ENCODE measurements at places on chromosomes 6 and 20. TPM values are rescaled to one million over a fixed set of nuclear protein-coding genes. Genes with fewer than 3 reads are reported as not detected.

TMEM244 gene
- polyA plus RNA-seq: not detected

BPIFB2 gene
- polyA plus RNA-seq: not detected

ADGRF1 gene
- polyA plus RNA-seq: 58.5 TPM

TRIM26 gene
- 39.3 TPM for polyA plus RNA-seq

TMEM151B gene
- 1.2 TPM for polyA plus RNA-seq

Measured in left renal pelvis (tissue), 4 donors.